ENCODE measurements at places on chromosomes 3 and 15.

DNA sequence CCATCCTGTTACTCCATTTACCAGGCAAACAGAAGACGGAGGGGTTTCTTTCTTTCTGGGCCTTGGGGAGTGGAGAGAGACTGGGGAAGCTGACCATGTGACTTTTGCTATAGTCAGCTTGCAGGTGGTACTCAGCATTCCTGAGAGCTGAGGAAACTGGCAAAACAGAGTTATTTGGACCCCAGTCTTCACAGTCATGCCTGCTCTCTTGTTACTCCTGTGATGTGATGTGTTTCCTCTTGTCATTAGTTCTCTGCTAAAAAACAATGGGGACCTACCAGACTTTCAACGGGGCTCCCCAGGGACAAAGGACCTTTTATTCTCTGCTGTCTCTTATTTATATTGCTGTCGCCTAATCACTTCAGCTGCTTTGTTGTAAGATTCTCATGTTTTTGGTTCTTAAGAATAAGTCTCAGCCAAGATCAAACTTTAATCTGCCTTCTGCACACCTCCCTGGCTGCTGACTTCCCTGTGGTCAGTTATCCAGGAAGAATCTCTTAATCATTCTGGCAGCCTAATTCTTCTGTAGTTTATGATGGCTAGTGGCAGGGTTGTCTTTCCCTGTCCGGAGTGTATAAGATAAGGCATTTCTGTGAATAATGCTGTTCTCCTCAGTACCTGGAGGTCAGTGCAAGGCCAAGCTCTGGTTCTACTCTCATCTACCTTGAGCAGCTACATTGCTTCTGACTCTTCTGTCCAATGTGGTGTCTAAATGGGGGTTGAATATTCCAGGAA is 8.8 kb downstream of the STARD9 start:
- DNase-seq = no peak

DNA sequence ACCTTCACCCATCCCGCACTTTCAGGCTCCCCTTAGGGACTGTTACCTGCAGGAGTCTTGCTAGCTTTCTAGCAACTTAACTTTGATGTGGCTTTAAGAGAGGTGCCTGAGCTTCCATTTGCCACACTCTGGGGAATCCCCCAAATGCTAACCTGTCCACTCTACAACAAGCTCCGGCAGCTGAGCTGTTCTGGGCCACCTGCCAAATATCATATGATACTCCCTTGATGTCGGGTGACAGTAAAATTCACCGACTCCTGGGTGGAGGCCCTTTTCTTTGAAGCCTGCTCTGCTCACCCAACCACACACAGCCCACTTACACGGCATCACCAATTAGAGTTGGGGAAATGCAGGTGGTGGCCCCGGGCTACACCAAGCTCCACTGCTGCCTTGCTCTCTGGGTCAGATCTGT is 38.0 kb upstream of the XCR1 start:
- DNase-seq = no peak

GRCh38 chr3:144052275-144052674 is 80.7 kb downstream of the DIPK2A start:
- no peak for DNase-seq

GRCh38 chr15:68578980-68579935 is at the start of gene CORO2B:
TSS of gene CORO2B (plus strand) at chr15:68578993. CDS start at chr15:68579263, 270 bp downstream.
- DNase-seq = no peak

DNA sequence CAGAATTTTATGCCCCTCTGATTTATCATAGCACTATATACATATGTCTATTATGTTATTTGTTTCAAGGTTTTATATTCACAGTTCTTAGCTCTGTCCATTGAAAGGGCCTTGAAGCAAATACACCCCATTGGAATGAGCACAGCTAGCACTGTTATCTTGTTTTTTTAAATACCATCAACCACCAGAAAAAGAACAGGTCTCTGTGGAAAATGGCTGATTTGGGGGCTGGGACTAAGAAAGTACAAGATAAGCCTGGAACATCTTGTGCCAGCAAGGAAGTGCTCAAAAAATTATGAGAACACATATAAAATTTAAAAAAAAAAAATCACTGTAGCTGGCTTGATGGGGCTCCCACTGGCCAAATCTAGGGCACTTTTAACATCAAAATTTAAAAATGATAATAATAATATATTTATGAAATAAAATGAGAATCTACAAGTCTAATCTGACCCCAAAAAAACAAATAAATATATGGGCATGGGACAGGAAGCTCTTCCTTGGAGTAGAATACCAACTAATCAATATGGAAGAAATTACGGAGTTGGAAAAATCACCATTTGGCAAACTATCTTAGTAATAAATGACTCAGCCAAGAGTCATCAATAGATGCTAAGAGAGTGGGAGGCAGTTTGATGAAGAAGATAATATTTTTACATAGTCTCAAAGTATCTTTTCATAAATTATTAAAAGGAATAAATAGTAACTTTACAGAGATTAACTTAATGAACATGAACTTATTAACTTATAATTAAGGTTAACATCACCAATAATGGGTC is 20.5 kb downstream of the IFT80 start:
- DNase-seq = no peak

- no peak for DNase-seq
Measured at GRCh38 chr3:40152482-40153133, 156.9 kb upstream of the EIF1B start.

GRCh38 chr3:194139071-194139813 is 3.3 kb downstream of the HES1 start:
- DNase-seq = no peak

DNA sequence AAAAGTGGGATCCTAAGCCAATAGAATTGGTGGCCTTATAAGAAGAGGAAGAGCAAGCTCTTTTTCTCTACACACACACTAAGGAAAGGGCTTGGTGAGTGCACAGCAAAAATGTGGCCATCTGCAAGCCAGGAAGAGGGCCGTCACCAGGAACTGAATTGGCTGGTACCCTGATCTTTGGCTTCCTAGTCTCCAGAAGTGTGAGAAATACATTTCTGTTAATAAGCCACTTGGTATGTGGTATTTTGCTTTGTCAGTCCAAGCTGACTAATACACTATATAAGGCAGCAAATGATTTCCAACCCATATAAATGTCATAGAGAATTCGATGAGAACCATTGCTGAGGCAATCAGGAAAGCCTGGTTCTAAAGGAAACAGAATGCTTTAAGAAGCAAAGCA is 816.3 kb upstream of the SEMA6D start:
- DNase-seq = no peak

DNA sequence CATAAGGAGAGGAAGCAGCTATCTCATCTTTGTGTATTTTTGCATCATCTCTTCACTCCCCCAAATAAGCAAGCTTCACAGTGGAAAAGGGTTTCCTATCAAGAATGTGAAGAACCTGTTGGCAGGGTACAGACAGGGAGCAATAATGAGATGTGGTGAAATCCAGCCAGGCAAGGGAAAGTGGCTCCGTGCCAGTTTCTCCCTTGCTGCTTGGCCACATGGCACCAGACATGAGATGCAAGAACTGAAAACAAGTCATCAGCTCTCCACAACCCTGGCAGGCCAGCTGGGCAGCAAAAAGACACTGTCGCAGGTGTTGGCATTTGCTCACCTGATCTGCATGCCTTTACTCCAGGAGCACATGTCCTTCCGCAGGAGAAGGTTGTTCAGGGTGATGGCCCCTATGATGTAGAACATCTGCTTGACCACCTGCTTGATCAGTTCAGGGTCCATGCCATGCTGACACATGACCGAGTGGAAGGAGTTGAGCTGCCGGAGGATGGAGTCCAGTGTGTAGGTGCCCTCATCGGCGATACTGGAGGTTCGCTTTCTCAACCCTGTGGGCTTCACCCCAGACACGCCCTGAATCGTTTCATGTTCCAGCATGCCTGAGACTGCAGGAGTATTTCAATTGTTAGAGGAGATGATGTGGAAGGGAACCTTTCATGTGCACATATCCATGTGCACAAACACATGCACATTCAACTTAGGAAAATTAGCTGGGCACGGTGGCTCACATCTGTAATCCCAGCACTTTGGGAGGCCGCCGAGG is 23.3 kb upstream of the MYO5C start:
- DNase-seq = no peak

DNA sequence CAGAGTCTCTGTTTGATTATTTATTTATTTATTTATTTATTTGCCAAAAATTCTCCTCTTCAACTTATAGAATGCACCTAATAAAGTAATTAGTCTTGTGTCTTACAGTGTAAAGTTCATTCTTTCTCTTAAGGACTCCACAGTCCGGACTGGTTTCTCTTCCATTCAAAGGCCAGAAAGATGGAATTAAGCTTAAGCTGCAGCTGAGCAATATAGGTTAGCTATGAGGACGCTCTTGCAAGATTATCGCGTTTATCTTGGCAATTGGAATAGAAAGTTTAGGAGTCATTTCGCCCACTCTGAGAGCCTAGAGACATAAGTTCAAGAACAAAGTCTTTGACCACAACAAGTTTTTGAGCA is 15.0 kb downstream of the TAGLN3 start:
- DNase-seq = no peak

GRCh38 chr3:46110701-46111493 is 83.6 kb upstream of the XCR1 start:
- DNase-seq = no peak
